ENCODE measurements at places on chromosomes 5 and 9.

DNA sequence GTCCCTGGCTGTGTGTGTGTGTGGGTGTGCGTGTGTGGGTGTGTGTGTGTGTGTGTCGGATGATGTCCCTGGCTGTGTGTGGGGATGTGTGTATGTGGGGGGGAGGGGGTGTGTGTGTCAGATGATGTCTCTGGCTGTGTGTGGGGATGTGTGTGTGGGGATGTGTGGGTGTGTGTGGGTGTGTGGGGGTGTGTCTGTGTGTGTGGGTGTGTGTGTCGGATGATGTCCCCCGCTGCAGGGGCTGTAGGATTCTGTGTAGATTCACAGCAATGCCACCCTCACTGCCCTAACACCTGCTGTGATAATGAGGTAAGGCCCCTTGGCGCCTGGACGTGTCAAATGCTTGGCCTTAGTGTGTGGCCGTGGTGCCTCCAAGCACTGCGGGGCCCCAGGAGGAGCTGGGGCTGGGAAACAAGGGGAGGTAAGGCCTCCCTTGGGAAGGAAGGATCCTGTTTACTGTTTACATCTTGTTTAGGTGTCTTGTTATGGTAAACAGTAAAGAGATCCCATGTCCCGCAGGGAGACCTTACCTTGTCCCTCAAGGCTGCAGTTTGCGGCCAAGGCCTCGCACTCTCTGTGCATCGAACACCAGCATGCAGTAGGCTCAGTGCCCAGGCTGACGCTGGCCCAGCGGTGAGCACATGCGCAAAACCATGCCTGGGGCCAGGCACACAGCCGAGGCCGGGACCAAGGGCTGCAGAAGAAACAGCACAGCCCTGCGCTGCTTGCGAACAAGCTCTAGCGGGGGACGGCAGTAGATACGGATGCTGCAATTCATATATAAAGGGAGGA, 24.1 kb downstream of the AHRR start:
- DNase-seq = no peak

GRCh38 chr5:74877624-74878304, 11.6 kb upstream of the FAM169A start:
- no peak for DNase-seq

DNA sequence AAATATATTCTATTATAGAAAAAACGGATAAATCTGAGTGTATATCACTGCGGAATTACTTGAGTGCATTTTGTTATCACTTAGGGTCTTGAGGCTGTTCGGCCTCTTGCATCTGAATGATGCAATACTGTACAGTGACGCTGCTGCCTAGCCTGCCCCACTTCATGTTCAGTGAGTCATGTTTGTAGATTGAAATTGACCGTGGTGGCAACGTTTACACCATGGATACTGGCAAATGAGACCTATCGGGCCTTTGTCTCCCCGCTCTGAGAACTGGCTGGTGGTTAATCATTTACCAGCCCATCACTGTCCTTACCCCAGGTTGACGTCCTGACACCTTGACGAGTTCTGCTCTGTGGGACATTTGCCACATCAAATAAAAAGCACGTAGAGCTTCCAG, 510.1 kb upstream of the ADAMTS16 start:
- DNase-seq = no peak

GRCh38 chr9:136644593-136645351, 17.9 kb upstream of the EGFL7 start:
- no peak for DNase-seq

- no peak for DNase-seq
Observed at GRCh38 chr9:123527981-123528380, 172.0 kb downstream of the CRB2 start.

GRCh38 chr5:1172670-1173404, 28.6 kb upstream of the SLC6A19 start:
- DNase-seq = no peak

DNA sequence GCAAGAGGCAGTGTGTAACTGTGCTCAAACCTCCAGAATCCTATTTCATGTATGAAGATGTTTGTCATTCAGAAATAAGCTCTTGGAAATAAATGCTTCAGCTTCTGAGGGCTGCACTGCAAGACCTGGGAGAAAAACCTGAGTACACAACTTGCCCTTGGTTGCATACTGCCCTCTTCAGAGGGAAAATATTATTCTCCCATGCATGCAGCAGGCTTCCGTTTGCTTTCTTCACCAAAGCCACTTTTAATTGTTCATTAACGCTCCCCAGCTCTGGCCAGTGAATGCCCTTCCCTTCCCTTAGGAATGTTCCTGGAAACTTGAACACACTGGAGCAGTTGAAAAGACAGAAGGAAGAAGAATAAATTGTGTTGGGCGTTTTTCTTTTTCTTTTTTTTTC, 2.5 kb upstream of the WHRN start:
- DNase-seq = peak; percentile 32
